ENCODE measurements at places on chromosomes 1 and 21.

DNA sequence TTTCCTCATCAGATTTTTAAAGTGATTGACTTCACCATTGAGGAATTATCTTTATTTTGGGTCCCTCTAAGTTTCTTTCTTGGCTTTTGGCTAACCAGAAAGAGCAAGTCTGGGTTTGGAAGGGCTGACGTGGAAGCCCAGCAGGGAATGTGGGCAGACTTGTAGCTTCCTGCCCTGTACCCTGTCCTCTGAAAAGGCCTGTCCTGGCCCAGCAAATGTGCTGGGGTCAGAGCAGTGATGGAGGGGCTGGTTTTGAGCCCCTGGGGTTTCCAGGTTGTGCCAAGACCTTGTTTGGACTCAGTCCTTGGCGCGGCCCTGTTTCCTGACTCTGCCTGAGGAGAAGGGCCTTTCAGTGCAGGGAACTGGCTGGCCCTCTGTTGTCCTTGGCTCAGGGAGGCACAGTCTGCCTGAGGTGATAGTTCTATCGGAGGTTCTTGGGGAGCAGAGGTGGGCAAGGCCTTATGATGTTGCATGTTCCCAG lies 72.1 kb downstream of the UCK2 start:
- H3K4me1 ChIP-seq, result no peaks in the 10 kb centered on the region
- 0 out of 2 replicates have a peak overlapping the region, but pooled peaks have one; percentile 11 for H3K27ac ChIP-seq
- DNase-seq, result no peak
- H3K4me3 ChIP-seq, result no peak overlapping the region
- no peaks in the 10 kb centered on the region for H3K27me3 ChIP-seq
- peaks cover 92% of the 10 kb centered on the region for H3K36me3 ChIP-seq

GRCh38 chr1:197733324-197733723 lies 42.0 kb downstream of the DENND1B start:
- no peak overlapping the region for H3K4me3 ChIP-seq
- no peaks in the 10 kb centered on the region for H3K4me1 ChIP-seq
- DNase-seq, result no peak
- H3K27ac ChIP-seq, result no peak overlapping the region
- H3K27me3 ChIP-seq, result no peaks in the 10 kb centered on the region

- no peak for DNase-seq
- H3K4me1 ChIP-seq, result no peaks in the 10 kb centered on the region
These were observed 65.7 kb downstream of the TMCO4 start for GRCh38 chr1:19734056-19734455.

DNA sequence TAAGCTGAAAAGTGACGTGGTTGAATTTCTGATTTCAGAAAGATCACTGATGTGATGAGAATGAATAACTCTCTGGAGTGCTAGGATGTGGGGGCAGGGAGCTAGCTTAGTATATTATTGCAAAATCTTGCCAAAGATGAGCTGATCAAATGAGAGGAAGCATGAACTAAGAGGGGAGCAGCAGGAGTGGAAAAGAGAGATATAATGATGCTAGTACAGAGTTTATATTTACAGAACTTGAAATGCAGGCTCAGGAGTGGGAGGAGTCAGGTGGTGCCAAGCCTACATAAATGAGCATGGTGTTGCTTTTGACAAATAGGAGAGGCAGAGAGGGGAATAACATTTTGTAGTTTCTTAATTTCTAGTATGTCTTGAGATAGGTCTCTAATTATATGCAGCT lies 38.1 kb upstream of the NBL1 start:
- peaks cover 23% of the 10 kb centered on the region for H3K4me1 ChIP-seq
- H3K4me3 ChIP-seq, result no peak overlapping the region
- H3K36me3 ChIP-seq, result peaks cover 13% of the 10 kb centered on the region

DNA sequence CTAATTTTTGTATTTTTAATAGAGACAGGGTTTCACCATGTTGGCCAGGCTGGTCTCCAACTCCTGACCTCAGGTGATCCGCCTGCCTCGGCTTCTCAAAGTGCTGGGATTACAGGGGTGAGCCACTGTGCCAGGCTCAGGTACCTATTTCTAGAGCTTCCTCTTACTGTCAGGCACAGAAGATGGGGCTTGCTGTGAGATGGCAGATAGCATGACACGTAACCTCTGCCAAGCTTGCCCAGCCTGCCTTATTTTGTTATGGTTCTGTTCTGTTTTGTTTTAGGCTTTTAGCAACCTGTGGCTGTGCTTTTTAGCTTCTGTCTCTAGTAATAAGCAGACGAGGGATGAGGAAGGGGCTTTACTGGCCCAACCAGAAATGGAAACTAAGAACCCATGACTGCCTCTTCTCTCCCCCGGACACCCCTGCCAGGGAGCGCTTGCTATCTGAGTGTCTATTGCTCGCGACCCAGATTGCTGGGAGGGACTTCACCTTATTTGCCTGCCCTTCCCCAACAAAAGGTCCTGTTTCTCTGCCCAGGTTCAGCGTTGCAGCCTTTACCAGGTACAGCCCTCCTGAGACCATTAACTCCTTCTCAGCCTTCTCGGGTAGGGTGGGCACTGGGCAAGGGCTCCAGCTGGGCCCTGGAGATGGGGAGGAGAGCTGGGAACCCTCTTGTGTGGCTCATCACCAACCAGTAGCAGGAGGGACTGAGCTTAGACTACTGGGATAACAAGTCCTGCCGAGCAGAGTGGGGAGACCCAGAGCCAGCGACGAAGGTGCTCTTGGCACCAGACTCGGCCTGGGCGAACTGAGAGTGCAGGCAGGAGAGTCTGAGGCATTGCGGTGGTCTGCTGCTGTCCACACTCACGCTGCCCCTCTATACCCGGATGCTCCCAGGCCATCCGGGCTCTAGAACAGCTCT lies 13.5 kb upstream of the LGR6 start:
- DNase-seq, result no peak
- no peak overlapping the region for H3K27ac ChIP-seq
- H3K27me3 ChIP-seq, result no peaks in the 10 kb centered on the region
- H3K4me1 ChIP-seq, result 0 out of 2 replicates have a peak, but pooled peaks cover 2% of the 10 kb centered on the region
- H3K36me3 ChIP-seq, result no peaks in the 10 kb centered on the region

DNA sequence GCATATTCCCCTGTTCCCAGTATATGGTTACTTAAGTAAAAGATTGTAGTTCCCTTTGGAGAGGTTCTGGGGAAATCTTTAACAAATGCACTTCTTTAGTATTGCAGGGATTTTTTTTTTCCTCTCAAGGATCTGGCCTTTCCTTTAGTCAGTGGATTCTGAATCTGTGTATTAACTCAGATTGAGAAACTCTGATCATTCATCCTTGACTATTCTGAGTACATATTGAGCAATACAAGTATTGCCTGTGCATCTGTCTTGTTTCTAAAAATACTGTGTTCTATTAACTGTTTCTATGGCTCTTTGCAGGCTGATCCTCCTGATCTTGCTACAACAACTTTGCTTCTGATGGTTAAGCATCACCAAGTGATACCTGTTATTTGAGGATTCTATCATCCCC lies 67.8 kb upstream of the FGGY start:
- H3K36me3 ChIP-seq, result no peaks in the 10 kb centered on the region
- no peak overlapping the region for H3K27ac ChIP-seq
- no peaks in the 10 kb centered on the region for H3K27me3 ChIP-seq

GRCh38 chr1:198387587-198387986 lies 152.9 kb downstream of the ATP6V1G3 start:
- no peak for DNase-seq
- no peak overlapping the region for H3K27ac ChIP-seq
- no peak overlapping the region for H3K4me3 ChIP-seq
- H3K4me1 ChIP-seq, result no peaks in the 10 kb centered on the region

DNA sequence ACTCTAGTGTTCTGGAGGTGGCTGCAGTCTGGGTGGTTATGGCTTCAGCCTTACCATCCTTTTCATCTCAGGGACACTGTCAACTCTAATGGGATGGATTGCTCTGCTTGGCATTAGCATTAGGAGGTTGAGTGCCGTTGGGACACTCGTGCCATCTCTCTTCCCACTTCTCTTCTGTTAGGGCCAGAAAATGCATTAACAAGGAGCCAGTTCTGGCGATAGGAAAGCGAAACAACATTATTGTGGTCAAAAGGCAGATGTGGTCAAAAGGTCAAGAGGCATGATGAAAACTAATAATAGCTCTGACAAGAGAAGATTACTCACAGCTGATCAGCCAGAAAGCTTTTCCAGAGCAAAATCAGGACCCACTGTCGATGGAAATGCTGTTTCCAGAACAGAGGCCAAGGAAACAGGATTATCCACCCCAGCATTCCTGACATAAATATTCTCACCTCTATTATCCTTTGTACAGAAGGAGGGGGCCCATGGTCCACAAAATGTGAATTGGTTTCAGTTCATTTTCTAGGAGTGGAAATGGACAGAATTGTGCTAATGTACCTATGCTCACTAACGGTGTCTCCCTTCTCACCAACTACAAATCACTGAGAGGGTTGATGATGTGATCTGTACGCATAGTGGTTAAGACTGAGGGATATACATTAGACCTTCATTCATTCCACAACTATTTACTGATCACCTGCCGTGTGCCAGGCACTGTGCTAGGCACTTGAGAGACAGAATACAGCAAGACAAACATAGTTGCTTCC lies 72.0 kb downstream of the ST6GALNAC5 start:
- no peaks in the 10 kb centered on the region for H3K36me3 ChIP-seq
- H3K4me1 ChIP-seq, result no peaks in the 10 kb centered on the region
- no peak overlapping the region for H3K27ac ChIP-seq
- H3K4me3 ChIP-seq, result no peak overlapping the region
- peaks cover 3% of the 10 kb centered on the region for H3K27me3 ChIP-seq

- no peaks in the 10 kb centered on the region for H3K27me3 ChIP-seq
- H3K36me3 ChIP-seq, result peaks cover 46% of the 10 kb centered on the region
These were observed 15.2 kb downstream of the DDX20 start for GRCh38 chr1:111770916-111771315.

GRCh38 chr1:37010011-37010410 lies 24.3 kb downstream of the GRIK3 start:
- H3K4me1 ChIP-seq, result no peaks in the 10 kb centered on the region
- H3K36me3 ChIP-seq, result no peaks in the 10 kb centered on the region
- H3K27ac ChIP-seq, result no peak overlapping the region
- H3K4me3 ChIP-seq, result no peak overlapping the region
- H3K27me3 ChIP-seq, result no peaks in the 10 kb centered on the region

GRCh38 chr21:15754640-15755039 lies 24.9 kb downstream of the USP25 start:
- DNase-seq, result no peak
- H3K27ac ChIP-seq, result no peak overlapping the region
- no peaks in the 10 kb centered on the region for H3K27me3 ChIP-seq
- H3K4me3 ChIP-seq, result no peak overlapping the region
- no peaks in the 10 kb centered on the region for H3K36me3 ChIP-seq
- no peaks in the 10 kb centered on the region for H3K4me1 ChIP-seq

DNA sequence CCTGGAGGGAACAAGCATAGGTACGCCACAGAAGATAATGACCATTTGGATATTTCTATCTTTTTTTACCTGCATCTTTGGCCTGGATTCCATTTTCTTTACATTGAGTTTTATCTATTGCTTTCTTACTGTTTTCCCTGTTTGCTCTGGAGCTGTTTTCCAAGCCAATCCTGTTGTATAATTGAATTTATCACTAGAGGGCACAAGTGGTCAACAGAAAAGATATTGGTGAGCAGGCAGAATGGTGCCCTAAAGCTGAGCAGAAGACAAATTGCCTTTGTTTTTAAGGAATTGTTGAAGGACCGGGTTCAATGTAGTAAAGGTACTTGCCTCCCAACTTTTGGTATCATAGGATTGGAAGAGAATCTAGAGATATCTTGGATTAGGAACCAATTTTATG lies 152.8 kb downstream of the PPP1R12B start:
- no peaks in the 10 kb centered on the region for H3K27me3 ChIP-seq
- H3K27ac ChIP-seq, result no peak overlapping the region
- H3K36me3 ChIP-seq, result peaks cover 13% of the 10 kb centered on the region

GRCh38 chr1:232695621-232696385 lies 65.9 kb upstream of the SIPA1L2 start:
- H3K36me3 ChIP-seq, result no peaks in the 10 kb centered on the region
- no peak for DNase-seq
- H3K4me1 ChIP-seq, result no peaks in the 10 kb centered on the region
- H3K27ac ChIP-seq, result no peak overlapping the region
- H3K27me3 ChIP-seq, result no peaks in the 10 kb centered on the region
- no peak overlapping the region for H3K4me3 ChIP-seq

DNA sequence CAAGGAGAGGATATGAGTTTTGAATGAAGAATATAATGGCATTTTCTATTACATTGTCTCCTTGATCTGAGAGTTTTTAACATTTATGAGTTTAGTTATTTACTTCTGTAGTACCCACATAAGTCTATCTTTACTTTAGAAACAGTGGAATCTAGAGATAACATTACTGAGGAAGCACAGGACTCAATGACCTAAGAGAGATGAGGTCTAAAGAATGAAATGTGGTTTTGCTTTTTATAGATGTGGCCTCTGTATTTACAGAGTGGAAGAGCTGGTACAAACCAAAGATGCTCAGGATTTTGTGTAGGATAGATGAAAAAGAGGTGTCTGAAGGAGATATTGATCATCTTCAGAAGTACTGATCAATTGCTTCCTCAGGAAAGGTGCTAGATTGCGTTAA lies 177.3 kb downstream of the KCTD3 start:
- no peaks in the 10 kb centered on the region for H3K36me3 ChIP-seq
- no peaks in the 10 kb centered on the region for H3K4me1 ChIP-seq
- no peak overlapping the region for H3K4me3 ChIP-seq
- no peaks in the 10 kb centered on the region for H3K27me3 ChIP-seq
- no peak for DNase-seq

- H3K36me3 ChIP-seq, result no peaks in the 10 kb centered on the region
- no peak for DNase-seq
- H3K27ac ChIP-seq, result no peak overlapping the region
- H3K27me3 ChIP-seq, result peaks cover 16% of the 10 kb centered on the region
- no peaks in the 10 kb centered on the region for H3K4me1 ChIP-seq
These were observed 7.1 kb upstream of the PRKCZ start for GRCh38 chr1:2042830-2043773.

DNA sequence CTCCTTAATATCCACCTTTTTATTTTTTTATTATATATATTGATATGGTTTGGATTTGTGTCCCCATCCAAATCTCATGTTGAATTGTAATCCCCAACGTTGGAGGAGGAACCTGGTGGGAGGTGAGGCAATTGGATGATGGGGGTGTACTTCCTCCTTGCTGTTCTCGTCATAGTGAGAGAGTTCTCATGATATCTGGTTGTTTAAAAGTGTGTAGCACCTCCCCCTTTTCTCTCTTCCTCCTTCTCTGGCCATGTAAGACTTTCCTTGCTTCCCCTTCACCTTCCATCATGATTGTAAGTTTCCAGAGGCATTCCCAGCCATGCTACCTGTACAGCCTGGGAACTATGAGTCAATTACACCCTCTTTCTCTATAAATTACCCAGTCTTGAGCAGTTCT lies 22.7 kb upstream of the CCSAP start:
- H3K27me3 ChIP-seq, result peaks cover 3% of the 10 kb centered on the region
- H3K4me1 ChIP-seq, result no peaks in the 10 kb centered on the region
- H3K4me3 ChIP-seq, result no peak overlapping the region
- H3K36me3 ChIP-seq, result no peaks in the 10 kb centered on the region
- no peak for DNase-seq
- no peak overlapping the region for H3K27ac ChIP-seq
